H9 (cell line): ENCODE measurements at places on chromosomes 5 and 9.

DNA sequence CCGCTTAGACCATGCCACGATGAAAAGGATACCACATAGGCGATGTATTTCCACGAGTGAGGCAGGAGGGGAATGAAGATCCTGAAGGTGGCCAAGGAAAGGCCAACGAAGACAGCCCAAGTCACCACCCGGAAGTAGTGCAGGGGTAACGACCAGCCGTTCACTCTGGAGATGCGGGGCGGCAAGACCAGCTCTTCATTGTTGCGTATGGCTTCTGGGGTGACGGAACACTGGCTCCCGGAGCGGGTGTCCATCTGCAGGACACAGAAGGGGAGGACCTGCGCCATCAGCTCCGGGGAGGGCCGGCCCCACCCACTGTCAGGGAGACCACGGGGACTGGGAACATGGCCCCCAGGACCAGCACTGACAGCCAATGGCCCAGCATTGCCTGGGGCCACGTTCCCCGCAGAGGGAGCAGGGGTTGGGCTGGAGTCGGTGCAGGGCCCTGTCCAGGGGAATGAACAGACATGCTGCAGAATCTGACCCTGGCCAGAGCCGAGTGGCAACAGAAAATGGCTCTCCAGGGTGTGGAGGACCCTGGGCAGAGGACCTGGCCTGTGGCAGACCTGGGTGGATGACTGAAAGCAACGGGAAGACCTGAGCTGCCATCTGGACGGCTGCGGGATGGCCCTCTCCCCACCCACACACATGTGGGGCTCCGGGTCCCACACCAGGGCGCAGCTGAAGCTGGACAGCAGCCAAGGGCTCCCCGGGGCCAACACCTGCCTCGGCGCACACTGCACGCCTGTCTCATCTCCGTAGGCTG lies 17.7 kb downstream of the ZDHHC11B start:
- peaks cover 10% of the 10 kb centered on the region for H3K36me3 ChIP-seq
- H3K4me3 ChIP-seq = no peak overlapping the region
- H3K4me1 ChIP-seq = no peaks in the 10 kb centered on the region
- no peak overlapping the region for H3K27ac ChIP-seq
- peak; percentile 22 for DNase-seq

- H3K4me1 ChIP-seq = peaks cover 6% of the 10 kb centered on the region; the same call in 1 of the 2 replicates
- DNase-seq = no peak
- H3K36me3 ChIP-seq = no peaks in the 10 kb centered on the region
- H3K27me3 ChIP-seq = no peaks in the 10 kb centered on the region
- no peak overlapping the region for H3K4me3 ChIP-seq
Measured at GRCh38 chr9:131704988-131705387, 34.9 kb downstream of the RAPGEF1 start.

GRCh38 chr5:165673499-165673898 lies 2168.1 kb downstream of the MAT2B start:
- no peaks in the 10 kb centered on the region for H3K4me1 ChIP-seq
- H3K27me3 ChIP-seq = no peaks in the 10 kb centered on the region
- H3K27ac ChIP-seq = no peak overlapping the region
- no peaks in the 10 kb centered on the region for H3K36me3 ChIP-seq

DNA sequence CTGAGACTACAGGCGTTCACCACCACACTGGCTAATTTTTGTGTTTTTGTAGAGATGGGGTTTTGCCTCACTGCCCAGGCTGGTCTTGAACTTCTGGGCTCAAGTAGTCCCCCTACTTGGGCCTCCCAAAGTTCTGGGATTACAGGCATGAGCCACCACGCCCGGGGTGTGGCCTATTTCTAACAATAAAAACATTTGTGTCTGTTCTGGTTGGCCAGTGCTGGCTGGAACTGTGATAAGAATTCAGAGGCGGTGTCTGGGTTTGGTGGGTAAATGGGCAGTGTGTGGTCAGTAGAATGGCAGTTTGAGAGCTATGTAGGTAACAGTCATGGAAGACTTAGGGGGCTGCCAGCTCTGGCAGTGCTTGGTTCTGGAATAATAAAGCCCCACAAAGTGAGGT lies 46.9 kb upstream of the SYNPO start:
- no peak overlapping the region for H3K4me3 ChIP-seq
- no peaks in the 10 kb centered on the region; the same call in 1 of the 2 replicates for H3K36me3 ChIP-seq
- no peaks in the 10 kb centered on the region for H3K27me3 ChIP-seq
- no peaks in the 10 kb centered on the region for H3K4me1 ChIP-seq
- DNase-seq = no peak

DNA sequence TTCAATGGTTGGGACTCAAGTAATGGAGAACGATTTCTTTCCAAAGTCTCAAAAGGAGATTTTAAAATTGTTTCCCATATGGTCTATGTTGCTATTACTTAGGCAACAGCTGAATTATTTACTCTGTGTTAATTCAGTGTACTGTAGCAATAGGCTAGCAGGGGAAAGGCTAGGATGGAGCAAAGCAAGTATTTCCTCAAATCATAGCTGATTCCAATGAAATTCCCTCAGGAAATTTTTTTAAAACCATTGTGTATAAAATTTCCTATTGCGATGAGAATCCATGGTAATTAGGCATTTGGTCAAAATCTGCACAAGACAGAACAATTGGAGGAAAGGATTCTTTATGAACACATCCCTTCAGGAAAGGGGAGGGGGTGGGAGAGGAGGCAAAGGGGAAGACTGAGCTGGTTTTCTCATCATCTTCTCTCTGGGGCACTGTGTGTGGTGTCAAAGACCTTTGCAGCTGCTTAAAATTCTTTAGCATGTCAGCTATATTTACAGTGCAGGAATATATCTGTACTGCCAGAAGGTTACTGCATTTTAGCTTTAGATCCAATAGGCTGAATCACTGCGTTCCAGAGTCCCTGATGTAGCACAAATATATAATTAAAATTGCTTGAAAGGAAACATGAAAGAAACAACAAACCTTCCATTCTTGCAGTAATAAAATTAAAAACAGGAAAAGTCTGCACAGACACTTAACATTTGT lies 95.3 kb downstream of the ZNF608 start:
- H3K27me3 ChIP-seq = no peaks in the 10 kb centered on the region
- no peak overlapping the region for H3K27ac ChIP-seq
- DNase-seq = no peak
- peaks cover 37% of the 10 kb centered on the region for H3K36me3 ChIP-seq

GRCh38 chr9:121865060-121865459 lies 213.6 kb downstream of the DAB2IP start:
- H3K4me3 ChIP-seq = no peak overlapping the region
- H3K27me3 ChIP-seq = no peaks in the 10 kb centered on the region
- peaks cover 14% of the 10 kb centered on the region for H3K4me1 ChIP-seq
